ENCODE measurements at places on chromosomes 2 and 18.

DNA sequence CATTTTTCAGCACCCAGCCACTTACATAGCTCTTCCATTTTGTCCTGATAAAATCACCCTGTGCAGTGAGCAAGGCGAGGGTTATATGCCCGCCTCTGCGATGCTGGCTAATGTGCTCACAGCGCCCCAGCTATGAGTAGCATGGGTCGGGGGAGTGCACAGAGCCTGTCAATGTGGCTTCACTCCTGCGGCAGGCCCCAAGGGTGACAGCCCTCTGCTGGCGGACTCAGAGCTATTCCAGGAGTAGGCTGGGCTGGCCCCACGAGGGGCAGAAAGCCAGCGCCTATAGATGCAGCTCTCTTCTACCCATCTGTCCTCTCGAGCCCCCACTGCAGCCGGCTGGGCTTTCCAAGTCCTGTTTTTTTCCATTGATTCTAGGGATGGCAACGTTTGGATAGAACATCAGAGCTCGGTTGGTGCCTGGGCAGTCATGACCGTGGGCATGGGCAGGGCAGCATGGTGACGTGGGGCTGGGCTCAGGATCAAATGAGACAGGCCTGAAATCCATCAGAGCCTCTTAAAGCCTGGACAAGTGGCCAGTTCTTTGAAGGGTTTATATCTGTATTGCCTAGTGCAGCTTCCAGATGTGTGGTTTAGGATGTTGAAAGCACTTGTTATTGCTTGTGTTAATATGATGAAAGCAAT is 134.7 kb downstream of the MCFD2 start:
- no peak for DNase-seq

DNA sequence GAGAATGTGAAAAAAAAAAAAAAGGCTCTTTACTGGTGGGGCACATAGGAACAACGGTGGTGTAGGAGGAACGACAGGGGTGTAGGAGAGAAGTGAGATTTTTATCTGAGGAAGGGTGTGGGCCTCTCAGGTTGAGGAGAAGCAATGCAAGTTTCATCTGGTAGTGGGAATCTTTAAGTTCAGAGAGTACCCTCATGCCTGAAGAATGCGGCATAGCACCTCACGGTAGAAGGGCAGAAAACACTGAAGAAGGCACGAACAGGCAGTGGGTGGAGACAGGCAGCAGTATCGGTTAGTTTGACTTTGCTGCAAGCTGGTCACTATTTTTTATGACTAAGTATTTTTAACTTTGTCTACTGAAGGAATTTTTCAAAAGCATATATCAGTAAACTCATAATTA is 52.2 kb upstream of the TSPYL6 start:
- no peak for DNase-seq

- no peak for DNase-seq
These were observed 62.4 kb upstream of the ATG16L1 start for GRCh38 chr2:233189025-233189424.

DNA sequence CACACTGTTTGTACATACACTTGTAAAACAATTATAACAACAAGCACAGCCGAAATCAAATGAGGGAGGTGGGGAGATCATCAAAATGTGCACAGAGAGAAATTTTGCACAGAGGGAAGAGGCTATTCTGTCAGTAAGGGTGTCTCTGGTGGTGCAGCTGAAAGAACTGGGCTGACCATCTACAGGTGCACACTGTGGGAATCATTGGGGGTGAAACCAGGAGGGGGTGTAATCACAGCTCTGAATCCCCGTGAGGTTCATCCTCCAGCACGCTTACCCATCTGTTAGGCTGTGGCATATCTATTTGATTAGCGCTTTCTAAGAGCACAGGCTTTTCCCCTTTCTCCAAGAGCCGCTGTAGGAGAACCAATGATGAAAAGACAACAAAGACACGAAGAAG is 389.9 kb upstream of the CDH20 start:
- DNase-seq, result no peak

- no peak for DNase-seq
These were observed 153.6 kb downstream of the COL4A4 start for GRCh38 chr2:227010433-227010832.

DNA sequence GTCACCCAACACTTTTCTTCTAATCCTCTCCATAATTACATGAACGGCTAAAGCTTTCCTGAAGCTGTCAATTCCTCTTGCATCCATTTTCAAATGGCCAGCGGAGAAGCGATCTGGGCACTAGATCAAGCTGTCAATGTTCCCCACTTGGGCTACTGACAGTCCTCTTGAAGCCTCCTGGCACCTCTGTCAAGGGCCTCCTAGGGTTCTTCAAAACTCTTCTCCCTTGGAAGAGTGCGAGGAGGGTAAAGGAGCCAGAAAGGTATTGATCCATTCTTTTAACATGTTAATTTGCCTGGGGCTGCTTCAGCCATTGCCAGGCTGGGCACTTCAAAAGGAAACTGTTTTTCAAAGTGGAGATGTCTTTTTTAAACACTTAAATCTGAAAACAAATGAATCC is 19.8 kb downstream of the EPHA4 start:
- no peak for DNase-seq

DNA sequence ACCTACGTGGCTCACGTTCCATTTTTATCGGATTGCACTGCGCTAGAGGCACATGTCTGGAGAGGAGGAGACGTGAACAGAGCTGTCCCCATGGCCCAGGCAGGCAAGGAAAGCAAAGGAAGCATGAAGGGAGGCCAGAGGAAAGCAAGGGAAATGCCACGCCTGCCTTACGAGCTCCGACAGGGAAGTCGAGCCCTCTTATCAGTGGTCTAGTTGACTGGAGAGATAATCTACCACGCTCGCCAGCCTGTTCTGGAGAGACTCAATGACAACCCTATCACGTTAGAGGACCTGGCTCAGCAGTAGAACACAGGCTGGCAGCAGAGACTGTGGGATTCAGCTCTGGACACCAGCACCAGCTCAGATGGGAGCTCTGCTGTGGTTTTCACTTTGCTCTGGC is 202.6 kb upstream of the ID2 start:
- no peak for DNase-seq

GRCh38 chr2:53317861-53318260 is 449.7 kb upstream of the CHAC2 start:
- DNase-seq, result no peak

DNA sequence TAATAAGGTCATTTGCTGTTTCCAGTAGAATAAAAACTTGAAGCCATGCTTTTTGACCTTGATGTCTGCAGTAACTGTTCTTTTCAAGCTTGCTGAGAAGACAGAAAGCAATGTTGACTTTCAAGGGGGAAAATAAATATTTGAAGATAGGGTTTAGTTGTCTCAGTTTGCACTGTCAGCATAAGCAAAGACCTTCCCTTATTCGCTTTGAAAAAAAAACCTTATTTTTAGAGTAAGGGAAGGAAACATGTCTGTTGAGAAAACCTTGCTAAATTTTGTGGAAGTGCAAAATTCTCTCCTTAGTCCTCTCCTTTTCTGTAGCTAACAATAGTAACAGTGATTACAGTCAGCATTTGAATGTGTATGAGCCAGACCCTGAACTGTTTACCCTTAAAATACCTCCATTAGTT is 43.1 kb downstream of the MAP4K4 start:
- no peak for DNase-seq

DNA sequence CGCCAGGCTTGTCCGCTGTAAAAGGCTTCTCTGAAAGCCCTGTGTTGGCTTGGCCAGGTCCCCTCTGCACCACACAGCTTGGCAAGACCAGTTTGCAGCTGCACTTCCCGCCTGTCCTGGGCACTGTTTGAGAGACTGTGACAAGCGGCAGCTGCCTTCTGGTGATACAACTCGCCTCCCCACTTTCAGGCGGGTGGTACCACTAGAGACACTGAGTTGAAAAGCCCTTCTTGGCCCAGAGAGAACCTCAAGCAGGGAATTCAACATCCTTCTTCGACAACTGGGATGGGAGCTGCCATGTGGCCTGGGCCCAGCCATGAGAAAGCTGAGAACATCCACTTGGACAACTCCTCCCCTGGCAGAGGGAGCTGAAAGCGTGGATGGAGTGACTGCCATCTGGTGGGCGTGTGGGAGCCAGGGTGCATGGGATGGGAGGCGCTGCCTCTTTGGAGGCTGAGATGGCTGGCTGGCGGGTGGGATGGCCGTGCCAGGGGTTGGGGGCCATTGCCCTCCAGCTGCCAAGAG is 125.5 kb upstream of the REV1 start:
- no peak for DNase-seq

- DNase-seq, result no peak
These were observed 4.5 kb upstream of the C18orf32 start for GRCh38 chr18:49491534-49491856.

DNA sequence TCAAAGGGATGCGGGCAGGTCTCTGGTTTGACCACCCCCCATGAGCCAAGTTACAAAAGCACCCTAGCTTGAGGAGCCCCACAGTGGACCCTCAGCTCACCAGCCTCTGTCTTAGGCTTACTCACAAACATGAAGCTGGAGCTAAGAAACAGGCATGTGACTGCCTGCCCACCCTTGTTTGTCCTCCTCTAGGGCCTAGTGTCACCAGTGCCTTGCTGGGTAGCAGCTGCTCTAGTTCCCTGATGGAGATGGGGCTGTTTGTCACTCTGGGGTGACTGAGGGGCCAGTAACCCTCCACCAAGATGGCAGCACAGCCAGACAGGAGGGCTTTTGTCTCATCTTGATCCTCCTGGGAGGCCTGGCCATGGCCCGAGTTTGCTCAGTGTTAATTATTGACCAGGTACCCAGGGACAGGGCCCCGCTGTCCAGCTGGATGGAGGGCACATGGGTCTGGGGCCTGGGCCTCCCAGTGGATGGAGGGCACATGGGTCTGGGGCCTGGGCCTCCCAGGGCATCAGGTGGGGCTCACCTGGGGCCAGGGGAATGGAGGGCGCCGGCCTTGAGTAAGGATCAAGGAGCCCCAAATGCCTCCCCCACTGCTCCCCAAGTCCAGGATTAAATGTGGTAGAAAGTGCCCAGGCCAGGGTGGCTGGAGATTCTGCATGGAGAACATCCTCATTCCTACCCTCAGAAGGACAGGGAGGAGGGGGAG is 185.9 kb upstream of the HAAO start:
- DNase-seq, result no peak

GRCh38 chr2:44807201-44808025 is 134.1 kb upstream of the SIX3 start:
- no peak for DNase-seq

- DNase-seq, result no peak
These were observed 1077.3 kb upstream of the TMEFF2 start for GRCh38 chr2:193272011-193272410.

GRCh38 chr2:26786207-26787028 is 562 bp downstream of the CENPA start:
- no peak for DNase-seq

DNA sequence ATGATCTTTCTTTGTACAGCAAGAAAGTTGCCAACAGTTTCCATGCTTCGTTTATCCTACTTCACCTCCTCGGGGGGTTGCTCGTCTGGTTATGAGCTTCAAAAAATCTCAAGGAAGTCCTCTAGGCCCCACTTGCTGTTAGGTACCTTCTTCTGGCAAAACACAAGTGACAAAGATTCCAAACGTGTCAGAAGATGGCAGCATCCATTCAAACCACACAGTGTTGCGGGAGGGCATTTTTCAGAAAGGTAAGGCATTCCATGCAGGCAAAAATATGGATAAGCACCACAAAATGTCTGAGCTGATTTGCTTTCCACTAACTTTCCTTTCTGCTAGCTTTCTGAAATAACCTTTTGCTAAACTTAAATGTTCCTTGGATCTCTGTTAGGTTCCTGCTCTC is 13.2 kb upstream of the OR6B3 start:
- DNase-seq, result no peak

- DNase-seq, result no peak
These were observed 167.7 kb downstream of the DDX1 start for GRCh38 chr2:15759385-15759784.

DNA sequence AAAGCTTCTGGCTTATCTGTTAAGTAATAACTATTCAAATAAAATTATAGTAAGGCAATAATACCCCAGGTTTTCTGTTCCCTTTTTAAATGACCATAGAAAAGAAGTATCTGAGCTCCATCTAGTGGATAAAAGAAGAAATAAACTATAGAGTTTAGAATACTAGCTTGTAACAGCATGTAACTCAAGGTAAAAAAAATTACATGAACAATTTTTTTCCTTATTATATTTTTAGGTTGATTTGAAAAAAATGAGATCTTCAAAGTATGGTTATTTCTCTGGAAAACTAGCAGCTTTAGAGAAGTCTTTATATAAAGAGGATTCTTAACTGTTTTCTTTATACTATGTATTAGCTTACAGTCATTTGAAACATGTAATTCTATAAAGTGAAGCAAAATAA is 58.1 kb downstream of the NCKAP1 start:
- DNase-seq, result no peak

DNA sequence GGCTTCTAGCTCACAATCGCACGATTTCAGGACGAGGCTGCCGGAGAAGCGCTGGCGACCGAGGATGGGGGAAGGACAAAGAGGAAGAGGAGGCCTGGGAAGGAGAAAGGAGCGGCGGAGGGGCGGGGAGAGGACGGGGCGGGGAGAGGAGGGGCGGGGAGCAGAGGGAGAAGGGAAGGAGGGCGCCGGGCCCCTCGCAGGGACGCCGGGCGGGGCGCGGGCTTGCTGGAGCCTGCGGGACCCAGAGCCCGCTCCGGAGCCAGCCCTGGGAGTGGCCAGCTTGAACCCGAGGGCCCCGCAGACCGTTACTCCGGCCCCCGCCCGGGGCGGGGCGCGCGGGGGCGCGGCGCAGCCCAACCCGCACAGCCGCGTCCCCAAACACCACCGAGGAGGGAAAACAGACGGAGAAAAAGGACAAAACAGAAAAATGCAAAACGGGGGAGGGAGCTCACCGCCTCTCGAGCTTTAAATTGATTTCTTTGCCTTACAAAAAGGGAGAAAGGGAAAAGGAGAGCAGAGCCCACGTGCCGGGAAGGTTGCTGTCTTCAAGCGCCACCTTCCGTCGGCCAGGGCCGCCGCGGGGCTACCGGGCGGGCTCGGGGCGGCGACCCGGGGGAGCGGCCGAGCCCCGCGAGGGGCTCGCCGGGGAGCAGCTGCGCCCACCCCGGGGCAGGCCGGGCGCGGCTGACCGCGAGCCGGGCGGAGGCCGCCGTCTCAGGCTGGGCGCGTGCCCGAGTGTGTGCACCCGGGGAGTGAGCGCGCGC is 781 bp upstream of the SOX11 start:
- no peak for DNase-seq

GRCh38 chr2:165573534-165574461 is 104.3 kb downstream of the CSRNP3 start:
- no peak for DNase-seq

All from stimulated activated CD4-positive, alpha-beta T cell treated with anti-CD3 and anti-CD28 coated beads, Interleukin-15, amount 100 ng/mL, for 1 hour (primary cell).